CD4-positive, alpha-beta T cell treated with Interferon alpha-2 for 1 hour (primary cell): ENCODE measurements at places on chromosomes 3 and 15.

DNA sequence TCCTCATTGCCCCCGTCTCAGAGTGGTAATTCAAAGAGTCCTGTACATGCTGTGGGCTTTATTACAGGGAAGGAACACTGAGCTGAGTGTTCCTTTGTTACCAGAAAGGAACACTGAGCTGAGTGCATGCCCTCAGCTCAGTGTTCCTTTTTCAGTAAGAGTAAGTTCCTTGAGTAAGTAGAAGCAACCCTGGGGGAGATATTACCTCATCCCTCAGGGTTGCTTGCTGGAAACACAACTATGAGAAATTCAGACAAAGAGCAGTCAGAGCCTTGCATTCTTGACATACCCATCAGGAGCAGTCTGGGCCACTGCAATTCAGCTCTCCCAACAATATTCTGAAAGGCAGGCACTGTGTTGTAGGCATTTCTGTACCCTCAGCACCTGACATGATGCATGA lies 17.0 kb downstream of the CHRM5 start:
- no peak for DNase-seq

DNA sequence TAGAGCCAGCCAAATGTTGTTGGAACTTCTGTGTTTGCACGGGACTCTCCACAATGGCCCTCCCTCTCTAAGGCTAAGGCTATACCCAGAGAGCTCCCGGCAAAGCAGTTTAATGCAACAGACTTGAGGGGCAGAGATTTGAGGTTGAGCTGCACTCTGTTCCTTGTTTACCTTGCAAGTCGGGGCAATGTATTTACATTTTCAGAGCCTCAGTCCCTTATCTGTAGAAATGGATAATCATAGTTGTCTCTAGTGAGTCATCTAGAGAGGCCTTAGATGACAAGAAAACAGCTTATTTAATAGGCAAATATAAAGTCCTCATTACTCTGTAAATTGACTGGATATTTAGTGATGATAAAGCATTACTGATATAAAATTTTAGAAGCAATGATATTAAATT lies 917.7 kb downstream of the MCTP2 start:
- DNase-seq: no peak

- DNase-seq: no peak
Observed at GRCh38 chr15:97030251-97030650, 699.8 kb downstream of the NR2F2 start.

- no peak for DNase-seq
Observed at GRCh38 chr3:147410116-147410525, 956 bp downstream of the ZIC1 start.

DNA sequence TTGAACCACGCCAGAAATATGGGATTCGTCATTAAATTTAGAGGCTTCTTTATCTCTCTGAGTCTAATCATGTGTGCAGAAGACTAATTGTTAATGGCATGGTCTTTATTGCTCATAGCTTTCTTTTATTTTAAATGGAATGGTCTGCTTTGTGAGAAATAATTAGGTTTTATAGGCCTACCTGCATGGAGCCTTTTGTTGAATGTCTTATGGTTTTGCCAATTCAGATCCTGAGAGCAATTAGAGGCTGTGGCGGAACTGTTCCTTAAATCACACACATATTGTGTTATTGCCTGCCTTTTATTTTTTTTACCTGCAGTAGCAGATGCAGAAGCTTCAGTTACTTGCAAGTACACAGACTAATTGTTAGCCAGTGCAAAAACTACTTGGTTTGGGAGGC lies 306.2 kb downstream of the NLGN1 start:
- DNase-seq: no peak

DNA sequence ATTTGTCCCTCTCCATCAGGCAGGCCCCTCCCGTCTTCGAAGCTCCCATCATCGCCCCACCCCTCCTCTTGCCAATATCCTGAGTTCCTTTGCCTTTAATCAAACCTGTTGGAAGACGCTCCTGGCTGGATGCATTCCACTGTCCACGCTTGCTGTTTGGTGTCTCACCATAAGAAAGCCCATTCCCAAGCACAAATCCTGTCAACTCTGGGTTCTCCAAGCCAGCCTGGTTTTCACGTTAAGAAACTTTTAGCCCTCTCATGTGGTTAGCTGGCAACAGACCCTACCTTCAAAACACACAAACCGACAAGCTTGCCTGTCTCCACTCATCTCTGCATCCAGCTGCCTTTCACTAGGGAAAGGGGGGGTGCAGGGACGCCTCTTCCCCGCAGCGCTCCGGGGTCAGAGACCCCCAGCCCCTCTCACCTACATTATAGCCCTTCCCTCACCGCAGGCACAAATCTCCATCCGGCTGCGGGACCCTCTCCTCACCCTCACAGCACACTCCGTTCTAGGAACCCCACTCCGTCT lies 1.1 kb downstream of the GORASP1 start:
- no peak for DNase-seq

- DNase-seq: no peak
Observed at GRCh38 chr15:85611361-85611760, 183.4 kb downstream of the KLHL25 start.

- DNase-seq: no peak
Observed at GRCh38 chr3:64329037-64329436, 103.8 kb upstream of the PRICKLE2 start.

GRCh38 chr3:127192576-127193232 lies at the start of gene PRR23E:
Gene PRR23E (plus strand): TSS chr3:127193131. CDS start chr3:127196686, 3,555 bp downstream.
- DNase-seq: no peak

DNA sequence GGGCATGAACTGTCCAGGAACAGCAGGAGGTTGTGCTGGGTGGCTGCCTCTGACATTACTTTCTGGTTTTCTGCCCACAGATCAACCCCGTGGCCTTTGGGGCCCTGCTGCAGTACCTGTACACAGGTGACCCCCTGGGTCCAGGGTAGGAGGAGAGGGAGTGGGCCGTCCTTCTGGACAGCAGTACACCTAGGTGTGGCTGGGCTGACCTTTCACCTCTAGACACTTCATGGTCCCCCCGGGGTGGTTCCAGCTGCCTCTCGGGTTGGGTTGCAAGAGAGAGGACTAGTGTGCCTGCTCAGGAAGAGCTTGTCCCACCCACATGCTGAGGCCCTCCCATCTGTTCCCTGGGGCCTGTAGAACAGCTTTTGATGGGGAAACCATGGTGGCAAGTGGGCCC lies 3.7 kb downstream of the ABTB1 start:
- no peak for DNase-seq

GRCh38 chr3:131898346-131898745 lies 136.5 kb downstream of the CPNE4 start:
- DNase-seq: no peak

DNA sequence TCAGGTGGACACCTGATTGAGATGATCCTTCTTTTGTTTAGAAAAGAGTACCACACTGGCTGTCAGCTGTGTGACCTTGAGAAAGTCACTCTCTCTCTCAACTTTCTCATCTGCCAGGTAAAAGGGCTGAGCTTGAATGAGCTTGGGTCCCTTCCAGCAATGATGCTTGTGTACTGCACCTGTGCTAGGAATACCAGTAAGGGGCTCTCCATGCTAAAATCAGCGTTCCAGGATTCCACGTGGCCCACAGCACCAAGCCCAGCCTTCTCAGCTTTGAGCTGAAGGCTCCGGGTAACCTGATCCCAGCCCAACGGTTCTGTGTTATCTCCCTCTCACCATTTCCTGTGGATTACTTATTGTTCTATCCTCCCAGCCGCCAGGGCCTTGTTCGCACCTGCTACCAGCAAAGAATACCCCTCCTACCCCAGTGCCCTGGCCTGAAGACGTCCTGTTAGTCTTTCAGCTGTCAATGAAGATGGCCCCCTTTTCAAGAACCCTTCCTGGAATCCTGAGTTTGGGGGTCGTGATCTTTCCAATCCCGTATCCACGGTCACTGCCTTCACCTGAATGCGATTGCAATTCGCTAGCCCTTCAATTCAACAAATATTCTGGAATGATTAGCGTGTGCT lies 54.2 kb upstream of the CGNL1 start:
- DNase-seq: no peak

DNA sequence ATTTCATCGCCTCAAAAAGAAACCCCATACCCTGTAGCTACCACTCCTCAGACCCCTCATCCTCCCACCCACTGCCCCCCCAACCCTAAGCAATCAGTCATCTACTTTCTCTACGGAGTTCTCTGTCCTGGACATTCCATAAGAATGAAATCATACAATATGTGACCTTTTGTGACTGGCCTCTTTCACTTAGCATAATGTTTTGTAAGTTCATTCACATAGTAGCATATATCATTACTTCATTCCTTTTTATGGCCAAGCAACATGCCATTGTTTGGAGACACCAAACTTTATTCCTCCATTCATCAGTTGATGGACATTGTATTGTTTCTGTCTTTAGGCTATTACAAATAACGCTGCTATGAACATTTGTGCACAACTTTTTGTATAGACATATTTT lies 64.2 kb downstream of the TNIK start:
- DNase-seq: no peak

DNA sequence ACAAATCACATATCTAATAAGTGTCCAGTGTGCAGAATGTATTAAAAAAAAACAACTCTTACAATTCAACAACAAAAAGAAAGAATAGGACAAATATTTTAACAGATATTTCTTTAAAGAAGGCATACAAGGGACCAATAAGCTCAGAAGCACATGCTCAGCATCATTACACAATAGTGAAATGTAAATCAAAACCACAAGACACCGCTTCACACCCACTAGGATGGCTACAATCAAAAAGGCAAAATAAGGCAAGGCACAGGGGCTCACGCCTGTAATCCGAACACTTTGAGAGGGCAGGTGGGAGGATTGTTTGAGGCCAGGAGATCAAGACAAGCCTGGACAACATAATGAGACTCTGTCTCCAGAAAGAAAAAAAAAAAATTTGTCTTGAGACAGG lies 255.6 kb downstream of the MAGI1 start:
- DNase-seq: no peak

GRCh38 chr3:186417791-186418190 lies 55.8 kb upstream of the DGKG start:
- no peak for DNase-seq

DNA sequence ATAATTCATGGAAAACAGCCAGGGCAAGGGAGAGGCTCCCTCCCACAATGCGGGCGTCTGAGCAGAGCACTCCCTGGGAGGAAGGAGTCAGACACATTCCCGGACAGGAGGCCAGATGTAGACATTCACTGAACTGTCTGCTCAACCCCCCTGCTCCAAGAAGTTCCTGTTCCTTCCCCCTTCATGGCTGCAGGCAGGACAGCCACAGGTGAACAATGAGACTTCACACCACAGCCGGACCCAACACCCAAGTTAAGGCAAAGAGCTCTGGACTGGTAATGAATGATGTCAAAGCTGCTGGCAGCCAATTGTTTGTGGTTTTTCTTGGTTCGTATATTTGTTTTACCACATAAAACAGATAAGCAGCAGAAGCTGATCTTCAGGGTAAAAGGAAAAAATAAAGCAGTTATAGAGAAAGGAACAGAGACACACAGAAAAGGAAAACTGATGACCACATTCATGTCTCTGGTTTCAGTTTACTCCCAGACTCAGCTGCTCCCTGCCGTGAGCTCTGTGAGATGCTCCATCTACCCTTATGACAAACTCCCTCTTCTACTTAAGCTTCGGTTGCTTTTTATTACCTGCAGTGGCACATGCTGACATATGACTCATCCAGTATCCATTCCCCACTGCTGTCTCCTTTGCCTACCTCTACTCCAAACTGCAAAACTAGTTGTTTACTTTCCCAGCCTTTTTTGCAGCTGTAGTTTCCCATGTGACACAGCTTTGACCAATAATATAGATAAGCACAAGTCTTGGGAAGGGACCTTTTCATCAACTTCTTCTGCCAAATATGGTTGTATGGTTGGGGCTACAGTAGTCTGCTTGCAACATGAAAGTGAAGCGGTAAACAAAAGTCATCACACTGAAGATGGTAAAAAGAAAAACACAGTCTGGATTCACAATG lies 33.1 kb downstream of the DZIP1L start:
- peak; percentile 19 for DNase-seq

DNA sequence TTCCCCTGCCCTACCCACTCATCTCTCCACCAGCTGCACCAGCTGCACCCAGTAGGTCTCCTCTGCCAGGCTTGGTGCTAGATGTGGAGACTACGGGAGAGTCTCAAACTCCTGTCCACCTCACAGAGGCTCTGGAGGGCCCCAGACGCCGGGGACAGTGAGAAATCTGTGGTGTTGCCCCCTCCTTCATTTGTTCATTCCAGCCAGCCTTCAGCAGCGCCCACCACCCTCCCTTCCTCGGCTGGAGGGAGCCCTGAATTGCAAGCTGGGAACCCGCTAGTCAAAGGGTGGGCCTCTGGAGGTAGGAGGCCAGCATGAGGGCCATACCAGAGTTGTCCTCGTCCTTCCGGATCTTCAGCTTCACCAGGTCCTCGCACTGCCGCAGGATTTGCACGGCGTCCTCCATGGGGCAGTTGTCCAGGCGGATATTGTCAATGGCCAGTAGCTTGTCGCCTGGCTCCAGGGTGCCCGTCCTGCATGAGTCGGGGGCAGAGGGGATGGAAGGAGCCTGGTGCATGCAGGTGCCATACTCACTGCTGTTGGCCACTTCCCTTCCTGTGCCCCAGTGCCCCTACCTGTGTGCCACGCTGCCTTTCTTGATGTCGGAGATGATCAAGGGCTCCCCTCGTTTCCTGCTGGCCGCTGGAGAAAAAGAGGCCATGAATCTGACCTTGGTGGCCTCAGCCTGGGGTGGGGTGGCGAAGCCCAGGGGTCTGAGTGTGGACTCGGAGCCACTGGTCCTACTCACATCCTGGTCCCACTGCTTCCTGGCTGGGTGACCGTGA lies 29.1 kb downstream of the GRIP2 start:
- no peak for DNase-seq

GRCh38 chr3:112967828-112968227 lies 7.1 kb downstream of the CD200R1 start:
- no peak for DNase-seq

DNA sequence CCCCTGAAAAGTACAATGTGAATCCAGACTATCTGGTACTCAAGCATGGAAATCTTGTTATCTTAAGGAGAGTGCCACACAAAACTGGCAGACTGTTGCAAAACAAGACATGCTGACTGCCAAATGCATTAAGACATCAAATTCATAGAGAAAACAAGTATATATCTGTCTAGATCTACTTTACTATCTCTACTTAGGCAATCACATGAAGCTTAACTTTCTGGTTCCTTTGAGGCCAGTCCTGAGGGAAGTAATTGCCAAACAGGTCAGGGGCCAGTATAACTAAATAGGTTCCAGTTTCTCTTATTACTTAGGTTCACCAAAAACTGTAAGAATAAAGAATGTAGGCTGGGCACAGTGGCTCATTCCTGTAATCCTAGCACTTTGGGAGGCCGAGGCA lies 15.9 kb upstream of the SLC4A7 start:
- DNase-seq: no peak

GRCh38 chr15:75233504-75234190 lies 24.5 kb upstream of the GOLGA6C start:
- no peak for DNase-seq

DNA sequence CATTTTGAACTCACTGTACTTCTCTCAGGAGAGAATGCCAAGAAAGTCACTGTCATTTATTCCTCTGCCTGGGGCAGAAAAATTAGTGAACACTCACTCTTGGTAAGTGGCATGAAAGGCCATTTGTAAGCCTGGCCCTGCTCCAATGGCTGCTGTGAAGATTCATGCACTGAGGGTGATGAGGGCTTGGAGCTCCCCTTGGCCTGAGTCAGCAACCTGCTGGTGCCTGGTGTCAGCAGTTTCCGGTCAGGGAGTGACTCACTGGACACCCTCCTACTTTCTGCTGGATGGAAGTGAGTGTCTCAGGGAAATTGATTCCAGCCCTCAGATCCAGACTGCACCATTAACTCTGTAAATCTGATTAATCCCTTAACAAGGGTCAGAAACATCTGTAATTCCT lies 37.6 kb downstream of the TRA2B start:
- no peak for DNase-seq

- DNase-seq: no peak
Observed at GRCh38 chr3:144362126-144362525, 390.5 kb downstream of the DIPK2A start.

GRCh38 chr3:64399205-64399800 lies 174.0 kb upstream of the PRICKLE2 start:
- no peak for DNase-seq
